Endodermal cell (in vitro differentiated cells): ENCODE measurements at places on chromosomes 13 and 19. TPM values are rescaled to one million over a fixed set of nuclear protein-coding genes. Genes with fewer than 3 reads are reported as not detected.

EFNB2 gene
- 3.1 and 6.3 TPM in 2 replicates for total RNA-seq

- DNase-seq: peak; percentile 97
Observed at GRCh38 chr19:10315335-10316214, at the start of gene FDX2. Gene FDX2 (minus strand): TSS chr19:10316015. CDS start chr19:10315996, 19 bp downstream.

GRCh38 chr13:97319113-97319720 lies 97.1 kb downstream of the MBNL2 start:
- DNase-seq: no peak

GRCh38 chr13:52686376-52686775 lies 33.7 kb downstream of the SUGT1 start:
- DNase-seq: no peak

OLFM4 gene
- not detected in 2 replicates for total RNA-seq
